GM10248 (cell line): ENCODE measurements at places on chromosomes 6 and 20.
A peak's percentile ranks its signal among the peaks of the same experiment; 100 is the strongest.

GRCh38 chr20:32837157-32837556, 17.4 kb downstream of the MAPRE1 start:
- DNase-seq, result no peak

- no peak for DNase-seq
Measured at GRCh38 chr20:891058-891705, 25.0 kb downstream of the ANGPT4 start.

DNA sequence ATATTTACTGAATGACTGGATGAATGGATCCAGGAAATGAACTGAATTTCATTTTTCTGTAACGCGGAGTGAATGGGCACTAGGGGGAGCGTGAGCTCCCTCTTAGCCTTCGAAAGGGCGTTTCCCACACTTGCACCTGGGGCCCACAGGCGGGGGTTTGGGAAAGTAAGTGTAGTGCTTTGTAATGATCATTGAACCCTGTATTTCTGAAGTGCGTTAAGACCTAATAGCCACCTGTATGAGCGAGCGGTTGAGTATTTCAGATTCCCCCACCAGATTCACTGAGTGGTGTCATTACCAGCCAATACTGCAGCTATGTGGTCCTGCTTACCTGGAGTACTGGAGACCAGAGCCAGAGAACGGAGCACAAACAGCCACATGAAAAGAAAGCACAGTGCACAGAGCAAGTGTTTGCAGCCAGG, 10.5 kb downstream of the SYTL3 start:
- DNase-seq, result peak; percentile 65

GRCh38 chr6:13384506-13384905, 56.2 kb upstream of the TBC1D7 start:
- no peak for DNase-seq

DNA sequence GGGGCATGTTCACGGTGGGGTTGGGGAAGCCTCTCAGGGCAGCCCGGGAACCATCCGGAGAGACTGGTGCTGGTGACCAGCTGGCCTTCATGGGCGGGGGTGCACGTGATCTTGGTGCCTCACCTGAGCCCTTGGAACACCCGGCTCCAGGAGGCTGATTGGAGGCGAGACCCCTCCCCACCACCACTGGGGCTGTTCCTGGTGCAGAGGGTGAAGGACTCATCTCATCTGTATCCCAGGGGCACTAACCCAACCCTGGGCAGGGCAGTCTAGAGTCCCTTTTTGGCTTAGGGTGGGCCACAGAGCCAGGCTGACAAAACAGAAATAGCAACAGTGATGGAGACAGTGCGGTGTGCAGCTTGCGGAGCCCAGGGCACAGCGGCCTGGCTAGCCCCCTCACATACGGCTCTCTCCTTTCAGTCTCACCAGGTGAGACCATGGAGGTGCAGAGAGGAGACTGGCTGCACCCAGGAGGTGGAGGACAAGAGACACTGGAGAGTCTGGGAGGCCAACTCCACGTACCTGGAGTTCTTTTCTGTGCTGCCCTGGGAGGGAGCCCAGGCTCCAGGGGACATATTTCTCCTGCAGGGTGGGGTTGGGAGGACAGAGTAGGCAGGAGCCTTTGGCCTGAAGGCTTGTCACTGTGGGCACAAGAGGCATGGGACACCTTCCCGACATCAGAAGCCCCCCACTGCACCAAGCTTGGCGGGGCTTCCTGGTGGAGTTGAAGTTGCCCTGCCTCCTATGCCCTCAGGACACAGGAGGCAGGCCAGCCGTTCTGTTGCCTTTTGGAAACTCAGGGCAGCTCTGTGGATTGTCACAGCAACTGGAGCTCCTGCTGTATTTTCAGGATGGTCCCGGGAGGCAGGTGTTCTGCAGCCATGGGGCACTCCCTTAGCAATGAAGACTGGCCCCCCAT, 106.0 kb downstream of the SYCP2 start:
- no peak for DNase-seq

GRCh38 chr6:24358219-24358821, 461 bp upstream of the DCDC2 start:
- no peak for DNase-seq

- no peak for DNase-seq
Measured at GRCh38 chr6:12288914-12289313, 1.2 kb upstream of the EDN1 start.

DNA sequence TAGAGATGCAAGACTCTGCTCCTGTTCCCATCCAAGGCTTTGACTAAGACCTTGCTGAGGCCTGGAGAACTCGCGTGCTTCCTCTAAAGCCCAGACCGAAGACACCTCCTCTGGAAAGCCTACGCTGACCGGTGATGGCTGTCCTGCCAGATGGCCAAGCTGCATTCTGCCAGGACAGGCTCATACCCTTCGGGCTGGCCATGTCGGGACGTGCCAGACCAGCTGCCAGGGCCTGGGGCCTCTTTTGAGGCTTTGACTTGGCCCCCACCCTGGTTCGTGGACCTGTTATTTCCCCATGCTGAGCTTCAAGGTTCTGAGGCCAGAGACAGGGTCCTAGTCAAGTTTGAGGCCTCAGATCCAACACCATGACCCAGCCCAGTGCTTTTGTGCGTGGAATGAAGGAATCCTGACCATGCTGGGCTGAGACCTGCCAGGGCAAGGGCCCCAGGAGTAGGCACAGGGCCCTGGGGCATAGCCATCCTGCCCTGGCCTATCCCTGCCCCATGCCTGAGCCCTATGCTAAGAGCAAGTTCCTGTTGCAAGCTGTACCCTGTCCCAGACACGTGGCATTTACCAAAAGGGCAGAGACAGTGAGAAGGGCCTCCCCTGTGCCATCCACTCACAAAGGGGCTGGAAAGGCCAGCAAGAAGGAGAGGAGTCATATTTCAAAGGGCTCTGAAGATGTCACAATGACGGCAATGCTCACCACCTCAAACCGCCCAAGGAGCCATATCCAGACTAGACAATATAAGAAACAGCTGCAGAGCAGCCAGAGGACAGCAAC, 42.8 kb downstream of the MRPL14 start:
- DNase-seq, result no peak

- DNase-seq, result no peak
Measured at GRCh38 chr6:3884007-3884745, 35.0 kb downstream of the FAM50B start.

GRCh38 chr6:107103082-107103481, 12.2 kb downstream of the BEND3 start:
- no peak for DNase-seq

DNA sequence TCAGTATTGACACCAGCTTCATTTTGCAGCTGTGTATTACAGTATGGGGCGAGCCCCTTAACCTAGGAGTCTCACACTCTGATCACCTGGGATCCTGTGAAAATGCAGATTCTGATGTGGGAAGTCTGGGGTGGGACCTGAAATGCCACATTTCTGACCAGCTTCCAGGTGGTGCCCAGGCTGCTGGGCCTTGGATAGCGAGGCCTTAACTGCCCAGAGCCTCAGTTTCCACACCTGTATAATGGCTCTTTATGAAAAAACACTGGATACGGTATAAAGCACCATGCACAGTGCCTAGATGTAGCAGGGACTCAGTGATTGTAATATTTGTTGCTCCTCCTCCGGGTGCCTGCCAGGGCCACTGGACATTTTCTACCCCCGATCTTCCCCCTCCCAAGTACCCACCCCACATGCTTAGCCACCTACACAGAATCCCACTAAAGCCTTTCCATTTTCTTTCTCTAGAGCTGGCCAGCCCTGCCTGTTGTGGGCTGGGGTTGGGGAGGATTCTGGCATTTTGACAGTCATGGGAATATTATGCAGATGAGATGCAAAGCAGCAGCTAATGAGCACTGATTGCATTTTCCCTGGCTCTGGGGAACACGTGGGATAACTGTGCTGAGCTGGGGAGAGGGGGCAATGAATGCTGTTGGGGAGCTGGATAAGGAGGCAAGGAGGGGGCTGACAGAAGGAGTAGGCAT, 44.8 kb downstream of the SPDEF start:
- DNase-seq, result no peak

- no peak for DNase-seq
Measured at GRCh38 chr6:17813542-17813941, 106.8 kb upstream of the NUP153 start.

DNA sequence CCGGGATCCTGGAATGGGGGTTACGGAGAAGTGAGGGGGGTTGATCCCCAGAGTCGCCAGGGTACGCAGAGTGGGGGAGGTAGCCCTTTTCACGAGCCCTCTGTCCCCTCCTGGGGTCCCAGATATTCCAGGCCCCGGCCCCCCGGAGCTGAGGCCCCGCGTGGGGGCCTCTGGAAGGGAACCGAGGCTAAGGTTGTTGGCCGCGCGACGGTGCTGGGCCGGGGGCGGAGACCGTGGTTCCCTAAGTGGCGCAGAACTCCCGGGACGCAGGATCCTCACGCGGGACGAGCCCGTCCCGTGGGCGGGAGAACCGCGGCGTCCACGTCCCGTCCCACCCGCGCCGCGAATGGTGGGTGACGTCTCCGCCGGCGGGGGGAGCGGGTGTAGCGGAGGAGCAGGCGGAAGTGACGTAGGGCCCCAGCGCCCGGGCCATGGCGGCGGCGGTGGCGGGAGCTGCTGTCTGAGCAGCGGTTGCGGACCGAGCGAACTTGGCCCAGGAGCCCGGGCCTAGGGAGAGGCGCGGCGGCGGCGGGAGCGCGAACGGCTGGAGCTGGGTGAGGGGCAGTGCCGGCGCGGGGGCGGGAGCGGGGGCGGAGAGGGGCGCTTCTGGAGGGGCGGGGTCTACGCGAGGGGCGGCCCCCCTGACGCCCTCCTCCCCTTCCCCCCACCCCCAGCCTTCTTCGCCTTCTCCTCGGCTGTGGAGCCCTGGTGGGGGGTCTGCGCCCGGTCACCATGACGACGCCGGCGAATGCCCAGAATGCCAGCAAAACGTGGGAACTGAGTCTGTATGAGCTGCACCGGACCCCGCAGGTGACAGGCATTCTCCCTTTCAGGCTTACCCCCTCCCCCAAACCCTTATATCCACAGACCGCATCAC, at the start of gene RING1:
TSS of gene RING1 (plus strand) at position 410 of the 877 bp plus-strand sequence. CDS start at position 733, 323 bp downstream.
- peak; percentile 95 for DNase-seq

DNA sequence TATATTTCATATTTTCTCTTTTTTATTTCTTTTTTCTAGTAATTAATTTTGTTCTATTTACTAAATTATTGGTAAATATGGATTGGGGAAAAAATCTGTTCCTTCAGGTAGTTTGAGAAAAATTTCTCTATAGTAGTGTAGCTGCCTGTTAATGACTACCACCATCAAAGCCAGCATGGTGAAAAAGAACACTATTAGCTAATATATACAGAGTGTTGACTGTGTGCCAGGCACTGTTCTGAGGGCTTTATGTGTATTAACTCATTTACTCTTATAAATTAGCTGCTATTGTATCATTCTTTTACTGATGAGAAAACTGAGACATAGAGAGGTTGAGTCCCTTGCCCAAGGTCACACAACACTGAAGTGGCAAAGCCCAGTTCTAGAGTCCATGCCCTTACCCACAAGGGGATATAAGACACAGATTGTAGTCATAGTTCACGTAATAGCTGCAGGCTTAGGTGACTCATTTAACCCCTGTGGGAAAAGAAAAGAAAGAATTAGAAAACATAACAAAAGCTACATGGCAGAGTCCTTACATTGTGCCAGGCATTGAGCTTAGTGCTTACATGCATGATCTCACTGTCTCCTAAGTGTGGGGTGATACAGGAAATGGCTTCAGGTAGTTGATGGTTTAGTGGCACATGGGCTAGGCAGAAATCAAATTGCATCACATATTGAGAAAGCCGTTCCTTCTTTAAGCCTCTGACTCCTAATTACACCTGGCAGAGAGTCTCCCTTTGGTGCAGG, 12.2 kb upstream of the AKIRIN2 start:
- no peak for DNase-seq

- DNase-seq, result no peak
Measured at GRCh38 chr6:15412767-15413166, 166.9 kb downstream of the JARID2 start.

- no peak for DNase-seq
Measured at GRCh38 chr6:3321875-3322274, 63.1 kb downstream of the PSMG4 start.

DNA sequence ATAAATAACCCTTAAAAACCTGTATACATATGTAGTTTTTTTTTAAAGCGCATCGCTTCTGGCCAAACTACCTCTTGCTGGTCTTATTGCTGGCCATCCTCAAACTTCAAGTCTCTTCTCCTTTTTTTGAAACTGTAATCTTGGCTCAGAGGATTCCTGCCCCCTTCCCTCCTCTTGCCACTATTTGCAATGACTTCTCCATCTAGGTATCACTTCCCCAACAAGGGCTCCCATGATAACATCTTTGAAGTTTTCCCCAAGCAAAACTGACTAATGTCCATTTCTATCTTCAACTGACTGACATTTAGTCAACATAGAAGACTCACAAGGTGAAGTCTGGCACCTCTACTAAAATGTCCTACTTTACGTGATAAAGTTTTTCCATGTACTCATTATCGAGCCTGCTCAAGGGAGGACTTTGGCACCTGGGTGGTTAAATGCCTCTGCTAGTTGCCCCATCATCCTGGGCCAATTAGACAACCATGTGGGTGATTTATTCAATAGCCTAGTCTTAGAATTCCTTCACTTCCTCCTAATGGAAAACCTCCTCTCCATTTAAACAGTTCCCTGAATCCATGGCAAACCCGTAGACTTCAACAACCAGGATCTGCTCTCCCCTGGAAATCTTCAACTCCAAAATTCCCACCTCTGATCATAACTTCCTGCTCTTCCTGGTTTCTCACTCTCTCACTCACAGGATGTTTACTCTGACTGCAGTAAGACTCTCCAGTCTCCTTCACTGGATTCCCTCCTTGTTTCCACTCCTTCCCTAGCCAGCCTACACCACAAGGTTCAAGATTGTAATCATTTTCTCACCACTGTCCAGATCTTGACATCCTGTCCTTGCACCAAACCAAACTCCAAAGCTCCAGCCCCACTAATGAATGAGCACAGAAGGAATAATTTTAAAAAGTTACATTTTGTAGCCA, 9.4 kb upstream of the PLAGL1 start:
- DNase-seq, result no peak

DNA sequence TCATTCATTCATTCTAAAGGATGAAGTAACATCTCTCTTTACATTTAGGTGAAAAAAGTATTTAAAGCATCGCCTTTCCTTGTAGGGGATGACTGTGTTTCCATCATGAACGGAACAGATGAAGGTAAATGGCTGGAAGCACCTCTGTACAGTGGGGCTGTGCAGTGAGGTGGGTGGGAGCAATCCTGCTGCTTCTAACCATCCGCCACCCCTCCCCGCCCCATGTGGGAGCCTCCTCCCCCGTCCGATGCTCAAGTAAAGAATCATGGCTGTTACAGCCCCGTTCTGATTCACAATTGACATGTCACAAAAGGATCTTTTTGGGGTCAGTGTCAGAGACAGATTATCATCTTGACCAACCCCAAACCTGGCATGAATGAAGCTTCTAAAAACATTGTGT, 19.3 kb downstream of the ENTPD6 start:
- DNase-seq, result no peak

DNA sequence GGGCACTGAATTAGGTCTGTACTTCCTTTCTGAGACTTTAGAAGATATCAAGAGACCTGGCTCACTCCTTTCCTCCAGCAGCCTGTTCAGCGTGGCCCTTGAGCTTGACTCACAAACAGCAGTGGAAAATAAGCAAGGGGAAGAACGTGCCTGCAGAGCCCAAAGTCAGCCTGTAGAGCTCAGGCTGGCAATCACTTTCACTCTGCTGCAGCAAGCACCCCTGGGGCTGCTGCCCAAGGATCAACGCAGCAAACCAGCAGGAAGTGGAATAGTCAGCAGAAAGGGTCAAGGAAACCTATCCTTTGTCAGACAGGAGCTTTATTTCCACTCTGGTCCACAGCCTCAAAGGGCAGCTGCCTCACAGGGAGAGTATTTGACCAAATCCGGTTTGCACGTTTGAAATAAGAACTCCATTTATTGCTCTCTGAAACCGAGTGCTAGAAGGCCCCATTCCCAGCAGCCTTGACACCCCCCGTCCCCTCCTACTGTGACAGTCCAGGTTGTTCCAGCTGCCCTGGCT, 77.4 kb downstream of the PRDM1 start:
- DNase-seq, result peak; percentile 40

GRCh38 chr20:4112481-4113421, 97.4 kb upstream of the RNF24 start:
- no peak for DNase-seq
